Activated CD4-positive, CD25-positive, alpha-beta regulatory T cell treated with anti-CD3 and anti-CD28 coated beads, Interleukin-2, amount 50 U/mL, for 16 hours (primary cell): ENCODE measurements at places on chromosomes 12 and 14.

DNA sequence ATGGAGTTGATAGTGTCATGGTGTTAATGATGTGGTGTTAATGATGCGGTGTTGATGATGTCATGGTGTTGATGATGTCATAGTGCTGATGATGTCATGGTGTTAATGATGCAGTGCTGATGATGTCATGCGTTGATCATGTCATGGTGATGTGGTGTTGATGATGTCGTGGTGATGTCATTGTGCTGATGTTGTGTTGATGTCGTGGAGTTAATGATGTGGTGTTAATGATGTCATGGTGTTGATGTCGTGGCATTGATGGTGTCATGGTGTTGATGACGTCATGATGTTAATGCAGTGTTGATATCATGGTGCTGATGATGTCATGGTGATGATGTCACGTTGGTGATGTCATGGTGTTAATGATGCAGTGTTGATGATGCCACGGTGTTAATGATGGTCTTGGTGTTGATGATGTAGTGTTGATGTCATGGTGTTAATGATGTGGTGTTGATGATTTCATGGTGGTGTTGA lies 49.1 kb upstream of the RIMBP2 start:
- no peak for DNase-seq

GRCh38 chr12:41709463-41710285 lies 435.0 kb downstream of the GXYLT1 start:
- no peak for DNase-seq

GRCh38 chr12:116015525-116015924 lies 262.0 kb downstream of the MED13L start:
- no peak for DNase-seq

- no peak for DNase-seq
Observed at GRCh38 chr12:108832730-108833354, 24.5 kb downstream of the SSH1 start.

DNA sequence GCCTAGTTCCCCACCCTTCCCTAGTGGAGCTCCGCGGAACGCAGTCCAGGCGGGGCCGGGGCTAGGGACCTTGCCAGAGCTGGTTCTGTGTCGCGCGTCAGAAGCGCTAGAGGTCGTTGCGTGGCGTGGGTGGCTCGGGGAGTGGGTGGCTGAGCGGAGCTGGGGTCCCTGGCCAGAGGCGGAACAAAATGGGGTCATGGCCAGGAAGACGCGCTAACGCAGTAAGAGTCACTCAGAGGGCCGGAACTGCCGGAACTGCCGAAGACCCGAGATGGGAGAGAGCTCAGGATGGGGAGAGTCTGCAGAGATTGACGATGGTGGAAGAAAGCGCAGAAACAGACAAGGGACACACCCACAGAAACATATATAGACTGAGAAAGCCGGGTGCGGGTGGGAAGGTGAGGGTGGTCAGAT lies 4.8 kb downstream of the DGKA start:
- DNase-seq: no peak

DNA sequence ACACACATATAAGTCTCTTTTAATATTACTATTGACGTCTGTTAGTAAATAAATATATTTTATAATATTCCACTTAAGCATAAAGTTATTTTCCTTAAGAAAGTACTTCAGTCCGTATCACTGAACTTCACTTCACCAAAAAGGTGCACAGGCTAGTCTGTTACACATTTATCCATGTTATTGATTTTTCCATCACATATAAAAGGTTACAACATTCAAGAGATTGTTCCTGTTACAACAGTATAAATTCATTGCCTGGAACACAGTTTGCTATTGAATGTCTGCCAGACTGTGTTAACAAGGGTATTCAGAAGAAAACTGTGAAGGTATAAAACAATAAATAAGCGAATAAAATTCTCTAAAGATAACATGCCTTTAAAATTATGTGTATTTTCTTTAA lies 175.9 kb downstream of the NTS start:
- no peak for DNase-seq

DNA sequence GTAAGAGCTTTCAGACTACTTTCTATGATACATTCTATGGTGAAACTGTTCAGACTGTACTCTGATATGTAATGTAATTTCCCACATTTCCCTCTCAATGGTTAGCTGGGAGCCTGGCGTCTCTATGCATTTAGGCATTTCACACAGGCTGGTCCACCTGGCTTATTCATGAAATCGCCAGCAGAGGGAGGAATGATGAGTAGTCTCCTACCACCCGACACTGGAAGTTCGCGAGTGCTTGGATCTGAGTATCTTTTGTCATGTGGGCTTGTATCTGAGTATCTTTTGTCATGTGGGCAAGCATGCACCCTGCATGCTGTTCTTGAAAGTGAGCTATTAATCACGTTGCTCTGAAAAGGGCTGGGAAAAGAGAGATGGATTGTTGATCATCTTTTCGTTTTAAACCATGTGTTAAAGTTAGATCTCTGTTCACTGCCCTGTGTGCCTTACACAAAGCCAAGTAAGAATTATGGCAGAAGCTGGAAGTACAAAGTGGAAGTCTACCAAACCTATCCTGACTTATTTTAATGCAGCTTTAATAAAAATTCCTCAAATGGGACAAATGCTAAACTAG lies 235.0 kb downstream of the ATP23 start:
- DNase-seq: no peak

DNA sequence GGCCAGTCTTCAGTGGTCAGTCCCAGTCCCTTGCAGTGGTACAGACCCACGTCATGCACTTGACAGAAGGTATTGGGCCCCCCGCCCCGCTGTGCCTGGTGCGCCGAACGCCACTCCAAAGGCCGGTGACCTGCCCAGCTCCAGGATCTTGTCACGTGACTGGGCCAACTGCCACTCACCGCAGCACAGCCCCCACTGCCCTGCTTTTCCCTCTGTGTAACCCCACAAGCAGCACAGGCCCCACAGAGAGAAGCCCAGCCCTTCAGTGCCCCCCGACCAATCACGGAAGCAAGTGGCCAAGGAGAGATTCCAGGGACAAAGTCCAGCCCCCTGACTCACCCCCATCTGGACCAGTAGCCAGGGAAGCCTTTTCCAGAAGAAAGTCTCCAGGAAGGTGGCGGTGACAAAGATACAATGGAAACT lies 498 bp downstream of the GPR132 start:
- no peak for DNase-seq

DNA sequence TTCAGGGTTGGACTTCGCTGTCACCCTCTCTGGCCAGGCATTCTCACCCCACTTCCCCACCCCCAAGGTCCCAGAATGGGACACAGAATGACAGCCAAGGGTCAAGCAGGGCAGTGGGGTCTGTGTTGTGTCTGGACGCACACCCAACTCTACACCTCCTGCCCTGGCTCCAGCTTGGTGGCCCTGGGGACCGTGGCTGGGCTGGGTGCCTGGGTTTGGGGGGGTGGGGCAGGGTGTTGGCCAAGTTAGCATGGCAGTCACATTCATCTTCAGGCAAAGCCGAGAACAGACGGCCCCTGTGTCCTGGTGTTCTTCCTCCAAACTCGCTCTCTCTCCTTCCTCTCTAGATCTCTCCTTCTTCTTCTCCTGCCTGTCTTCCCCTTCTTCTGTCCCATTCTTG lies 5.6 kb downstream of the LRP1 start:
- no peak for DNase-seq

- DNase-seq: no peak
Observed at GRCh38 chr12:402029-402389, 565 bp downstream of the CCDC77 start.

DNA sequence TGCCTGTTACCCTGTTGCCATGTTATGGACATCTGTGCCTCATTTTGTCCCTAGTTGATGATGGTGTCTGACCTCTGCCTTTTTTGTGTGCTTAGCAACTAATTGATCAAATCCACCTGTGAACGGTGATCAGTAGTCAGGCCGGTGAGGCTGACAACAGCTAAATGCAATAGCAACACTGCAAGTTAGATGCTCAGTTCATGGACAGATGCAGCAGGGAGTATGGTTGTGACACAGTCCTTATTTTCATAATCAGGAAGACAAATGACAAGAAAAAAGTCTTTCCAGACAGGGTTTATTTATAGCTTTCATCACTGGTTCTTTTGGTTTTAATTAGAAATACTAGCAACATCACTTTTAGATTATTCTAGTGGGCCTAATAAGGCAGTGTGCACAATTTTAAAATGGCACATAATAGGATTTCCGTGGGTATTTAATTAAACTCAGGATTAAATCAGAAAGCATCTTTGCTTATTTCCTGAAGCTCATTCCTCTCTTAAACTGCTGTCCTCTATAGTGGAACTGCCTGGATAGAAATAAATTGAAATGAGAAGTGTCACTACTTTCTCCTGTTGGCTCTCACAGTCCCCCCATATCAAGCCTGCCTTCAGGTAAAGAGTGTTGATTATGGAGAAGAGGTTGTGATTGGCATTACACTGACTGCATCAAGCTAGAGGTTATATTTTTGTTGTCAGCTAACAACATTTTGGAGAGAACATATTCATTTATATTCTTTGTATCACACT lies 281.1 kb upstream of the NAV3 start:
- DNase-seq: no peak

DNA sequence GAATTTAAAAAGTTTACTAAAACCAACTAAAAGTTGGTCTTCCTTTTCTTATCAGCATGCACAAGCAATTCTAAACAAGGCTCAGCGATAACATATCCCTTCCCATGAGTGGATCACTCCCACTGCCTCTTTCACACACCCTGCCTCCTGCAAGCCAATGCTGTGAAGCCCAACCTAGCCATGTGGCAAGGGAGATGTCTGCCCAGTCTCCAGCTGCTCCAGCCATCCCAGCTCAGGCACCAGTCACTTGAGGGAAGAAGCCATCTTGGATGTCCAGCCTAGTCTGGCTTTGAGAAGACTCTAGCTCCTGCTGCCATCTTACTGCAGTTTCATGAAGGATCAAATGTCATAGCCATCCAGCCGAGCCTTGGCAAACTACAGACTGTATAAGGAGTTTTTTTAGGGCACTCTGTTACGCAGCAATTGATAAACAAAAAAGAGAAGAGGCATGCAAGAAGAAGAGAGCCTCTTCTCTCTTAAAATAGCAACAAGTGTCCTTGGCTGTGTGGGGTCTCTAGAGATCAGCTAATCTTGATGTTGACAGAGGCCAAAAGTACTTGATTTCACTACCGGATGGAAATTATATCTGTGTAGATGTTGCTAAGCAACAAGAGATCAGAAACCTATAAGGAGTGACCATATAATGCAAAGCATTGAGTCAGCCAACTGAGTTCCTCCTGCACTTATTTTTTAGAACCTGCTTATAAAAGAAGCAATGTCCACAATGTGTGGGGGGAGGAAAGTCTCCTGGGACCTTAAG lies 108.9 kb downstream of the PTCSC3 start:
- DNase-seq: no peak

GRCh38 chr12:2259369-2259768 lies 206.6 kb downstream of the CACNA1C start:
- DNase-seq: no peak

- no peak for DNase-seq
Observed at GRCh38 chr14:50334211-50334610, 22.1 kb downstream of the DMAC2L start.

DNA sequence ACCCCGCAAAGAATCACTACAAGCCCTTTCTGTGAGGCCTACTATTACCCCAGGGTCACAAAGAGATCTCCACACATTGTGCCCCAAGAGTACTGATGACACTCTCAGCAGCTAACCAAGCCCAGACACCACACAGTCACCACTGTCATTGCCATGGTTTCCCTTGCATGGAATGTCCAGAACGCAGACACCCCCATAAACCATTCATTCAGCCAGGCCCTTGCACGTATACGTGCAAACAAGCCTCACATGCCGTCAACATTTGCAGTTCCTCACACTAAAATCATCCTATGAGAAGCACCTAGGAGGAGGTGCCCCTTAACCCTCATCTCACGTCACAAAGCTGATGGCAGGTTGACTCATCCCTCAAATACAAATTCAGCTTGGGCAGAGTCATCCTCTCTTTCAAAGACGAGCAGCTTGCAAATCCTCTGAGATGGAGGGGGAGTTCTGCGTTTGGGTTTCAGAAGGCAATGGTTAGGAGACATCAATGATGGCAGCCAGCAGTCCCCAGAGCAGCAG lies 17.1 kb upstream of the KRT77 start:
- DNase-seq: no peak

DNA sequence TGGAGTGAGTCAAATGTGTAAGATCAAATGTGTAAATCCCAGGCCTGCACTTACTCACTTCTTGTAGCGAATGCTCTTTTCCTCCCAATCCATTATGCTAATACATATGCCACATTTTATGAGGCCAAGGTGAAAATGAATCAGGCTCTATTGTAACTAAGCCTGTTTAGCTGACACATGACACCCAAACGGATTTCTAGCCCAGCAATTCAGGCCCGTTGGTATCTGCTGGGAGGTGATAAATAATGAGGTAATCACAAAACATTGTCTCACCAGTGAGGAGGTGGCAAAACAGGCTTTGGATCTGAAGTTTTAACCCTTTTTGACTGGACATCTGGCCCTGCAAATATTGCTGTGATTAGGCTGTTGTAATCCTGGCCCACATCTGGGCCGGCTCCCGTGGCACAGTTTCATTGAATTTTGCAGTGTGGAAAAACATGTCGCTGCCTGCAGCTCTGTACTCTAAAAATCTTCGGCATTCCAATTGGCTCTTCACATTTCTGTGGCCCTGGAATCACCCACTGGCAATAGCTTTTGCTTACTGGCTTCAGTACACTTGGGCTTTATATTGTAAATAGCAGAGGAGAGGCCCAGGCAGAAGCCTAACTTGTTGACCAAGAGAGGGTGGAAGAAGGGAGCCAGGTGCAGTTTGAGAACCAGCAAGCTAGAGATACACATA lies 106.1 kb downstream of the PAX9 start:
- DNase-seq: no peak

GRCh38 chr12:51527966-51528365 lies 63.1 kb upstream of the SCN8A start:
- DNase-seq: no peak

- no peak for DNase-seq
Observed at GRCh38 chr12:131011165-131012079, 57.7 kb downstream of the ADGRD1 start.

DNA sequence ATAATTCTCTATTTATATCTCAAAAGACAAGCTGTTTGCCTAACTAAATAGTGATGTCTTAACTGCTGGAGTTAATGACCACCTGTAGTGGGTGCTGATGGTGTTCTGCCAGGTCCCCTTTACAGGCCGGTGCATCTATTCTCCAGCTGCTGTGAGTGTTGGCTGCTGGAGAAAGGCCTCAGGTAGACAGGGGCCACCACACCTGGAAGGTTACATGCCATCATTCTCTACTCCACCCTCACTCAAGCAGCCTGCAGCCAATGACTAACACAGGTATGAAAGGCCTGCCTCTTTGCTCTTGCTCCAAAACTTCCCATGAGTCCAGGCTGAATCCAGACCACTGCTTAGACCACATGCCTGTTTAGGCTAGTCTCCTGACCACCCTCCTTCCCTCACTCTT lies 73.9 kb downstream of the RPS6KA5 start:
- DNase-seq: no peak

- no peak for DNase-seq
Observed at GRCh38 chr12:102167821-102168604, 29.6 kb downstream of the PMCH start.
